Stimulated activated CD8-positive, alpha-beta memory T cell treated with anti-CD3 and anti-CD28 coated beads, Interleukin-7, amount 100 ng/mL, for 24 hours (primary cell): ENCODE measurements at places on chromosomes 1 and 21.
A peak's percentile ranks its signal among the peaks of the same experiment; 100 is the strongest.

GRCh38 chr1:183877053-183877720 lies 72.3 kb downstream of the RGL1 start:
- DNase-seq: no peak

GRCh38 chr1:97094247-97094972 lies 372.8 kb downstream of the PTBP2 start:
- DNase-seq: no peak

DNA sequence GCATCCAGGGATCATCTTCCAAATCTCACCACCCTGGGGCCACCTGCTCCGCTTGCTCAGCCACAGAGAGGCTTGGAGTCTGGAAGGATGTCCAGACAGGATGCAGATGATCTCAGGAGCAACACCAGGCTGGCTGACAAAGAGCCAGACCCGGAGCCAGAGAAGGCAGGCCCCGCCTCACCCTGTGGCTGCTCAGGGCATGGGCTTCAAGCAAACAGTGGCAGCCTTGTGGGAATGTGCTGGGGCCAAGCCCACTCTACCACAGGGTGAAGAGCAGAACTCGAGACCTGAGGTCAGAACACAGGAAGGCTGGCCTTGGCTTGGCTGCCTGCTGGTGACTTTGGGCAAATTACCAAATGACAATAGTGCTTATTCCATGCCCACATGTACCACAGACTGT lies 45.5 kb downstream of the MRPL37 start:
- DNase-seq: no peak

DNA sequence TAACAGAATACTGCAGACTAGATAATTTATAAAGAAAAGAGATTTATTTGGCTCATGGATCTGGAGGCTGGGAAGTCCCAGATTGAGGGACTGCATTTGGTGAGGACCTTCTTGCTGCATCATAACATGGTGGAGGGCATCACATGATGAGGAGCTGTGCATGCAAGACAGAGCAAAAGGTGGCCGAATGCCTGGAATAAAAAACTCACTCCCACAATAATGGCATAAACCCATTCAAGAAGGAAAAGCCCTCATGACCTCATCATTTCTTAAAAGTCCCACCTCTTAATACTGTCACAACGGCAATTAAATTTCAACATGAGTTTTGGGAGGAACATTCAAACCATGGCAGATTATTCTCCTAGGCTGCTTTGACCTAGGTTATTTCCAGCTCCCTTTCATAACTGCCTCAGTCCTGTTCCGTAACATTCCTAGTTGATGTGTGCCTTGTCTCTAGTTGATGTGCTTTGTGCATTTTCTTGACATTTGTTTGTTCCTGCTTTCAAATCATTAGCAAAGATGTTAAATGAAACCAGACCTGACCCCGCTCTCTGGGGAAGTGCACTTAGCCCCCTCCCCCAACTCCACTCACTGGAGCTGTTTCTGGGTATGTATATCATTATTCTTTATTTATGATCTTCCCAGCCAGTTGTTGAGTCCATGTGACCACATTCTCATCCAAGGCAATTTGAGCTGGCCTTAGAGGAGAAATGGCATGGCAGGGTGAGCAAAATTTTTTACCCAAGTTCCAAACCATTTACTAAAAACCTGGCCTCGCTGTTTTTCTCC lies 148.5 kb downstream of the GDAP2 start:
- no peak for DNase-seq

GRCh38 chr1:214698559-214698958 lies 95.6 kb downstream of the CENPF start:
- no peak for DNase-seq

GRCh38 chr1:5662086-5662743 lies 330.0 kb downstream of the NPHP4 start:
- no peak for DNase-seq

GRCh38 chr1:53511323-53511932 lies 52.2 kb downstream of the DMRTB1 start:
- DNase-seq: no peak

DNA sequence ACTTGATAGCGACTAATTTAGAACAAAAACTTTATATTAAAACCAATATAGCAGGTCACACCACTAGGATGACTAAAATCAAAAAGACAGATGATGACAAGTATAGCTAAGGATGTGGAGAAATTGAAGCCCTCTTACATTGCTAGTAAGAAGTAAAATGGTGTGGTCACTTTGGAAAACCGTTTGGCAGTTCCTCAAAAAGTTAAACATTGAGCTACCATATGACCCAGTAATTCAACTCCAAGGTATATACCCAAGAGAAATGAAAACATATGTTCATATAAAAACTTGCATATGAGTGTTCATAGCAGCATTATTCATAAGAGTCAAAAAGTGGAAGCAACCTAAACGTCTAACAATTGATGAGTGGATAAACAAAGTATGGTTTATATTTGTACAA lies 13.0 kb upstream of the SERINC2 start:
- DNase-seq: no peak

GRCh38 chr1:15465674-15466073 lies 9.1 kb downstream of the CELA2A start:
- DNase-seq: no peak

DNA sequence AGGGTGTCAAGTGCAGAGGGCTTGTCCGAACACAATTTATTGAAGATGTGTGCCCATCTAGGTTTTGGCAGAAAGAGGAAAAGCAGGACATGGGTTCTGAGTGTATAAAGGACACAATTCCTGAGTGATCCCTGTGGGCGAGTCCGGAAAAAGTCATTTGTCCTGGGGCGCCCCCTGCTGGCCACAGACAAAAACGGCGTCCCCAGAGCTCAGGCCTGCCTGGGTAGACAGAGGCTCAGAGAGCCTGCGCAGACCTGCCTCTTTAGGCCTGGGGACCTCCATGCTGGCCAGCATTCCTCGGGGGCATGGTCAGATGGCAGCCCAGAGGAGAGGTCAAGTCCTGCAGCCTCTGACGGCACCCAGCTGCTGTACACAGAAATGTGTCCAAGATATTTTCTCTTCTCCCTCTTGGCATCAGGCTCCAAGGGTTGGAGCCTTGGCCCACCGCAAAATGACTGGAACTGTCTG lies 65.5 kb upstream of the LRP8 start:
- DNase-seq: peak; percentile 52

DNA sequence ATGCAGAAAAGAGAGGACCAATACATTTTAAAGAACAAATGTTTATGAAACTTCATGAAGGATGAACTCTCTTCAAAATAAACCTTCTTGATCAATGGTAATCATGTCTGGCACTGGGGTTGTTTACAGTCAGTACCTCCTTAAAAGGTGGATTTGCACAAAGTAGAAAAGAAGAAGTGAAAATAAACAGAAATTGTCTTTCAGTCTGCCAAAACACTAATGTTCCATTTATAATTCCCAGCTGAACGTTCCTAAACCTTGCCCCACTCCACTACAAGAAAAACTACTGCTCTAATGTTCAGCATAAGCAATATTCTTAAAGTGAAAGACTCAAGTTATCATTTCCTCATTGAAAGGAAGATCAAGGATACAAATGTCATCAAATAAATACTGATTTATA lies 86.2 kb downstream of the EIF4G3 start:
- no peak for DNase-seq

GRCh38 chr1:201427963-201428362 lies 6.4 kb upstream of the TNNI1 start:
- no peak for DNase-seq

GRCh38 chr1:156748670-156749418 lies 2.6 kb downstream of the HDGF start:
- no peak for DNase-seq

DNA sequence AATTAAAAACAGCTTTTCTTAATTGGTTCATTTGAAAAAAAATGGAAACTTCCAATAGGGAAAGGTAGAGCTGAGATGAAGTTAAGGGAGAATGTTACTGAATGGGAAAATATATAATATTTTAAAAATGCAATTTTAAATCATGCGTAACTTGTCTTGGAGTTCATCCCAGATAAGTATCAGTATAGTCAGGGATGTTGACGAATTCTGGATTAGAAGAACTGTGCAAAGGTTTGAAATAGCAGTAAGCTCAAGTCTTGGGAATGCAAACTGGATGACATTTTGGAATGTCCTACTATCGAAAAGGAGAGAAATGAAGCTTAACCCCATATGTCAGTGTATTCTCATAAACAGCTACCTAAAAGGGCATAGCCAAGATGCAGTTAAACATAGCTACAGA lies 4.0 kb upstream of the ST6GALNAC3 start:
- DNase-seq: no peak

DNA sequence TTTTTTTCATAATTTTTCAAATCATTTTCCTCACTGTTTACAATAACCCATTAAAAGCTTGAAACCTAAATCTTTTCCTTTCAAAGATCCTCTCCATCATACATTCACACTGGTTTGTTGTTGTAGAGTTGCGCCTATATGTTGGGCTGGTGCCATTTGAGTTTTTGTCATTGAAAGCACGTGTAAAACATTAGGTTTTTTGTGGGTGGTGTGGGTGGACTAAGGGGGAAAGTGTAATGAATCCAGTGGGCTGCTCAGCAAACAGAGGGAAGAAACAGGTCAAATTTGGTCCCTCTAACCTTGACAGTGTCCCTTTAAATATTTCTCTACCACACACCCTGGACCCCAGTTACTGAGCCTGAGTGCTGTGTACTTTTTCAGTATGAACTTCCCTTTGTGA lies 46.8 kb downstream of the KDM1A start:
- DNase-seq: no peak

GRCh38 chr1:32541064-32541566 lies 1.9 kb downstream of the ZBTB8A start:
- DNase-seq: no peak

GRCh38 chr1:113870778-113871177 lies 734 bp downstream of the PTPN22 start:
- DNase-seq: no peak

DNA sequence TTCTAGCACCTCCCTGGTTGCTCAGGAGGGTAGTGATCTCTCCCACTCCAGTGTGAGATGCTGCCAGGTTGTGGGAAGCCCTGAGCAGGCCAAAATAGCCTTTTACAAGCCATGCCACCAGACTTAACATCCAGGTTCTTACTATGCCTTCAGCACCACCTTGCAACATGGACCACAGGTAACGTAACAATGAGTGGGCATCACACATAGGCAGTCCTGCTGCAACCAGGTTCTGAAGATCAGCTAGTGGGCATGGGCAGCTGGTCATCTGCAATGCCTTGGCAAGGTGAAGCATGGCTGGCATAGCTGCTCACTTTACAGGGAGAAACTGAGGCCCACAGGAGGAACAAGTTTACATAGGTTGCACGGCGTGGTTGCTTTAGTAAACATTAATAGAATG lies 40.7 kb downstream of the DHCR24 start:
- DNase-seq: no peak

DNA sequence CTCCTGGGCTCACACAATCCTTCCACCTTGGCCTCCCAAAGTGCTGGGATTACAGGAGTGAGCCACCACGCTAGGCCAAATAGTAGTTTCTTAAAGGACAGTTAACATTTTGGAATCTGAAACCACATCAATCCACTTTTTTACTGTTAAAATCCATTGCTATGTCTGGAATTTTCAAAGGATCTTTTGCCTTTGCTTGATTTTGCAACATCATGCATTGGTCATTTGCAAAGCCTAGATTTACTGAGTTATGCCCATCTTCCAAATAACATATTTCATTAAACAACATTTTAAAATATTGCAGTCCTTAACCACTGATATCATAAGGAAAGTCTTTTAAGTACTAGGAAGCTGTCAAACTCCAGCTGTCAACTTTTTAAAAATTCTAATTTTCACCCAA lies 3.3 kb downstream of the POGZ start:
- no peak for DNase-seq

DNA sequence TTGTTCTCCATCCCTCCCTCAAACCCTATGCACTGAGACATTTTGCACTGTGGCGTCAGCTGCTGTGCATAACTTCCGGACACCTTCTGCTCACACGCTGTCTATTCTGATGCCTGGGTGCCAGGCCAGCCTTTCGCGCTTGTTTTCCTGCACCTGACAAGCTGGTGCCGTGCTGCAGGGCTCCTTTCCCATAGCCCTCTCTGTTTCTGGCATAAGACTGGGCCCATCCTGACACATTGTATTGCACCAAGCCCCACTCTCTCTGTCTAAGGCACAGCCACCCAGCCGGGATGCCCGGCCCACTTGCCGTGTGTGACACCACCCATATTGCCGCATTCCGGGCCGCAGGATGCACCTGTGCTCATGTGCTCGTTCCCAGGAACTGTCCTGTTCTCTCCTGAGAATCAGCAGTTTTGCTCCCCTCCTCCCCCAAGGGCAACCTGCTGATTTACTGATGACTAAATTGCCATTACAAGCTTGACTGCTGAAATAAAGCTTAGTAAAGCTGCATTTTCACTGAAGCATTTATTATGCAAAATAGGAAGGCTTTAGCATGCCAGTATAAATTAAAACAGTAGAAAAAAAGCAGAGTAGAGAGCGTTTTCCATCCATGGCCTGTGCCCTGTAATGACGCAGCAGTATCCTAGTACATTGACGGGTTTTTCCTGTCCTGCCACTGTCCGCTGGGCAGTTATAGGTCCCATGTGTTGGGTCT lies 88.0 kb downstream of the CD247 start:
- DNase-seq: no peak

DNA sequence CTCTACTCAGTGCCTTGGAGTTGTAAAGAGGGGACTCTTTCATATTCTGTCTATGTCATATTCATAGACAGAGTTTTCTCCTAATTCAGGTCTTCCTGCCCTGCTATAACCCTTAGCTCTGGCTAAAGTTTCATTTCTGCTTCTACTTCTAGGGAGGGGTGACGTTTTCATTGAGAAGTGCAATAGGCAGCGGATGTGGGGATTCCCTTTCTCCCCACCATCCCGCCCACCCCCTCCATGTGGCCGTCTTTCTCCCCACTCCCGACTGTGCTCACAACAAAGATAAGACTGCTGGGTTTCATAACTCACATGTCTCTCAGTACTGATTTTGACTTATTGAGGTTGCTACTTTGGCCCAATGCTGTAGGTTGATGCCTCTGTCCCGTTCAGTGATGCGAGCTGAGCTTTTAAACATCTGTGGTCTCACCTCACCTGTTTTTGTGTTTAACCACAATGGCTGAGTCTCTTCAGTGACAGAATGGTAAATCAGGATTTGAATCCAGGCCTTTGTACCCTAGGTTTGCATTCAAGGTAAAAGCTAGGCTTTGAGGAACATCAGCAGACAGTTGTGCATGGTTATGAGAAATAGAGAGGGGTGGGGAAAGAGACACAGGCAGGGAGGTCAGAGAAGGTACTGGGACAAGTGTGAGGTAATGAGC lies 7.8 kb upstream of the KIF14 start:
- DNase-seq: peak; percentile 32

DNA sequence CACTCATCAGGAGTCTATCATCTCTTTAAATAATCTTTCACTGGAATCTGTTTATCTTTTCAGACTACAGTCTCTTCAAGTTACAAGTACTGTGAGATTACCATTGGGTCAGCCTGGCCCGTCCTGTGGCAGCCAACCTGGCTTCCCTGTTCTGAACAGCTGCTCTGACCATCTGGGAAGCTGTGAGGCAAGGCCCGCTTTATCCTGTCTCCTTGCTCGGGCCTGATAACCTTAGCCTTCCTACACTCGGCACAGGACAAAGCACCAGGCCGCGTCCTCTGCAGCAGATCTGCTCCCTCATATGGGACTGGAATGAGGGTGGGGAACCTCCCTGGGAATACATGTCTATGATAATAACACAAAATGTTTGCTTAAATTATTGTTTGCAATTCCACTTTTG lies 113.3 kb downstream of the PTPN14 start:
- DNase-seq: no peak

GRCh38 chr1:232915212-232915611 lies 35.2 kb upstream of the NTPCR start:
- no peak for DNase-seq

- no peak for DNase-seq
These were observed 9.4 kb upstream of the PIK3C2B start for GRCh38 chr1:204503913-204504519.

GRCh38 chr1:78236716-78237115 lies 190.9 kb downstream of the GIPC2 start:
- DNase-seq: no peak
